Effector CD4-positive, alpha-beta T cell (primary cell): ENCODE measurements at places on chromosomes 16 and 17.
A peak's percentile ranks its signal among the peaks of the same experiment; 100 is the strongest.

- DNase-seq: no peak
Observed at GRCh38 chr17:38885728-38886642, 16.1 kb downstream of the LASP1 start.

DNA sequence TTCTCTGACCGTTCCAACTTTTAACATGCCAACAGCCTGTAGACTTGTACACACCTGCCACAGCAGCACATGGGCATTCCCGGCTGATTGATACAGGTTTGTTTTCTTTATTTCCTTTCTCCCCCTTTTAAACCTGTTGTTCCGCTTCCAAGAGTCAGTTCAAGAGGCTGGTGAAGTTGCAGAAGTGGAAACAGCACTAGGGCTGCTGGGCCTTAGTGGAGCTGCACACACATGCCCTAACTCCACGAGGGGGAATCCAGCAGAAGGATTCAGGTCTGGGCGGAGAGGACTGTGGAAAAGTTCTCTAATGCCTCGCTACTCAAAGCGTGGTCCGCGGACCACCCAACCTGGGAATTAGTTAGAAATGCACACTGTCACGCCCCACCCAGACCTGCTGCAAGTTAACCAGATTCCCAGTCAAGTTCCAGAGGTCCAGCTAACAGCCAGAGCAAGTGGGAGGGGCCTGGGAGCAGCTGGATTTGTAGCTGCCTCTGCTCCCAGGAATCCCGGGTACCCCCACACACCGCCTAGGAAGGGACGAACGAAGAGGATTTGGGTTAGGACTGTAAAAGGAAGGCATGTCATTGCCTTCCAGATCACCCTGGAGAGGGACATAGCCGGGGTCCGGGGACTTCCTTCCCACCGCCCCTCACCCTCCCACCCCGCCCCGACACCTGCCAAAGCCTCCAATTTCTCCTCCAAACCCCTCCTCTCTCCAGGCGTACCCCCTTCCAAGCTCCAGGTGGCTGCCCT, 542 bp downstream of the SLC39A11 start:
- DNase-seq: no peak

GRCh38 chr17:59093145-59093701, 13.5 kb downstream of the TRIM37 start:
- no peak for DNase-seq

DNA sequence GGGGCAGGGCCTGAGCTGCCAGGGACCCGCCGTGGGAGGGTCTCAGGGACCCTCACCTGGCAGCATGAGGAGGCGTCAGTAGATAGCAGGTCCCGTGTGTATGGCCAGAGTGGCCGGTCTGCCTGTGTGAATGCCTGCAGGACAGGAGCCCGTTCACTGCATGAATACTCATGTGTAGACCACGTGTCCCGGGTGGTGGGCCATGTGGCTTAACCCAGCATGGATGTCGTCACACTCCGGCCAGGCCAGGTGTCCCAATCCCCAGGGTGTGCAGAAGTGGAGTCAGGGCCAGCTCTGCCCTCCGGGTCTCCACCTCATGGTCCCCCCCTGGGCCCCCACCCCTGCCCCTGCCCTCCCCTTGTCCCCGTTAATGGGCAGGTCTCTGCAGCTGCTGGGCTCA, 53.7 kb downstream of the BAHCC1 start:
- DNase-seq: no peak

- no peak for DNase-seq
Observed at GRCh38 chr16:86080131-86080875, 181.3 kb downstream of the IRF8 start.

DNA sequence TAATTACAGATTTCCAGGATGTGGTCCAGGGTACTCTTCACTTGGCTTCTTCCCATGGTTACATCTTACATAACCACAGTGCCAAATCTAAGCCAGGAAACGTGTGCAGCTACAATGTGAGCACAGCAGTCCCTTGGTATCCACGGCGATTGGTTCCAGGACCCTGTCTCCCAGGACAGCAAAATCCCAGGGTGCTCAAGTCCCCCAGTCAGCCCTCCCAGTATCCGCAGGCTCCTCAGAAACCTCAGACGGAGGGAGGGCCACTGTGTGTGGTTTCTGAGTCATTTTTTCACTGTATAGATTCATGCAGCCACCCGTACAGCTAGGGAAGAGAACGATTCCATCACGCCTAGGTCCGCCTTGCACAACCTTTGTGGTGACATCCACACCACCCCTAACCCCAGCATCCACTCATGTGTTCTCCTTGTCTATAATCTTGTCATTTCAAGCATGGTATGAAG, 11.1 kb upstream of the ATP2C2 start:
- DNase-seq: no peak

DNA sequence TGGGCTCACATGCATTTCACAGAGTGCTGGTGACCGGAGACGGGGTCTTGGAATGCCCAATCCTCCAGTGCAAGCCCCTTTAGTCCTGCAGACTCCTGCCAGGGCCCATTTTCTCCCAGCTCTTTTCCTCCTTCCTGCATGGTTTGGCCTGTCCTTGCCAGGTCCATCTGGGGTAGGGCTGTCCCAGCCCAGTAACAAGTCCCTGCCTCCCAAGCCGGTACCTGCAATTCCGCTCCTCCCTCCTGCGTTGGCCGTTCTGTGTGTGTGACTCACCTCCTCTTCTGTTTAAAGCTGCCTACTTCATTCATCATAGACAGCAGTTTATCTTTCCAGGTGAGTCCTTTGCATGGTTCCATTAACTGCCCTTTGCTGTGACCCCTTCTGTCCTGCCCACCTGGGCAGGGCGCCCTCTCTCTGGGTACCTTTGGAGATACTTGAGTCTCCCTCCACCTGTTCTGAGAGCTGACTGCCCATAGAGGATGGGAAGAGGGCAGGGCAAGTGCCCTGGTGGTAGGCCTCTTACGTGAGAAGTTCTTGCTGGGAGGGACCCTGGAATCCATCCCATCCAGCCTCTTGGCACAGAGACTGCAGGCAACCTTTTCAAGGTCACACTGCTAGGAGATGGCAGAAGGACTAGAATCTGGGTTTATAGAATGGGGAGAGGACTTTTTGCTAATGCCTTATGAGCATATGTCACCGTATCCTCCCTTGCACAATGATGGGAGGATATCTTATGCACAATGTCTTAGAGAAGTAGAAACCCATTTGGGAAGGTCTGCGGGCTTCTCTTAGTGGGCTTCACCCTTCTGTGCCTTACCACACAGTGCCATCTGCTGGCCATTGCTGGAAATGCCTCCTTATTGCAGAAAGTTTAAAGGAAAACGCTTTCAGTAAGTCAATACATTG, 29.7 kb upstream of the LGALS9 start:
- peak; percentile 79 for DNase-seq

GRCh38 chr16:68802190-68802589, 41.1 kb upstream of the TANGO6 start:
- DNase-seq: no peak

GRCh38 chr17:50314456-50315011, 31.4 kb upstream of the XYLT2 start:
- no peak for DNase-seq

- no peak for DNase-seq
Observed at GRCh38 chr17:78676412-78677302, 99.5 kb upstream of the DNAH17 start.
